Karpas-422 (cell line): ENCODE measurements at places on chromosomes 4 and X. TPM values are rescaled to one million over a fixed set of nuclear protein-coding genes. Genes with fewer than 3 reads are reported as not detected.

Gene FOXR2
- not detected in 2 replicates for total RNA-seq

Gene PARM1
- 37.6 and 65.0 TPM in 2 replicates for total RNA-seq

Gene PDZD4
- not detected in 2 replicates for total RNA-seq

DNA sequence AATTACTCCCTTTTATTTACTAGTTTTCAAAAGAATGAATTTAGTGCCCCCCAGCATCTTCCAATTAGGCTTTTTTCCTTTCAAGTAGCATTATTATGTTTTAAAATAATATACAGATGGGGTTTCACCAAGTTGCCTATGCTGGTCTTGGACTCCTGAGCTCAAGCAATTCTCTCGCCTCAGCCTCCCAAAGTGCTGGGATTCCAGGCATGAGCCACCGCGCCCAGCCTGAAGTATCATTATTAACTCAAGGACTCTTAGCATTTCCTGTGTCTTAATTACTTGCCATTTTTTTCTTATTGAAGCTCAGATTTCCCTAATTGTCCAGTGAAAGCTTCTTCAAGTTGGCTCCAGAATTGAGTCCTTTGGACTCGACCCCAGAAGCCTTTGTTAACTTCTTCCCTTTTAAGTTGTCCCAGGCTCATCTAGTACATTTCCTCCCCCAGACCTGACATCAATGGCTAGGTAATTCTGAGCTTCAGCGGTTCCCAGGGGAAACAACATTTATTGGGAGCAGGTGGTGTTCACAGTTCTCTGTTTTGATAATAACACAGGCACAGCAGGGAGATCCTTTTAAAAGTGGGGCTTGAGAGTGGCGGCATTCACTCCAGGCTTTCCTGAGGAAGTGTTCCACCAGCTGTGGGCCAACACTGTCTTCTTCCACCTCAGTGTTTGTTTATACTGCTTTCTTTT lies 10.0 kb downstream of the SAT1 start:
- H3K4me1 ChIP-seq: peaks cover 4% of the 10 kb centered on the region; the same call in 1 of the 2 replicates
- no peaks in the 10 kb centered on the region for H3K36me3 ChIP-seq
- H3K4me3 ChIP-seq: no peak overlapping the region
- no peak overlapping the region for H3K27ac ChIP-seq

GRCh38 chrX:69031971-69032391 lies 133.3 kb downstream of the PJA1 start:
- no peaks in the 10 kb centered on the region for H3K27me3 ChIP-seq
- no peak overlapping the region for H3K4me3 ChIP-seq
- no peaks in the 10 kb centered on the region for H3K36me3 ChIP-seq
- no peaks in the 10 kb centered on the region for H3K4me1 ChIP-seq

DNA sequence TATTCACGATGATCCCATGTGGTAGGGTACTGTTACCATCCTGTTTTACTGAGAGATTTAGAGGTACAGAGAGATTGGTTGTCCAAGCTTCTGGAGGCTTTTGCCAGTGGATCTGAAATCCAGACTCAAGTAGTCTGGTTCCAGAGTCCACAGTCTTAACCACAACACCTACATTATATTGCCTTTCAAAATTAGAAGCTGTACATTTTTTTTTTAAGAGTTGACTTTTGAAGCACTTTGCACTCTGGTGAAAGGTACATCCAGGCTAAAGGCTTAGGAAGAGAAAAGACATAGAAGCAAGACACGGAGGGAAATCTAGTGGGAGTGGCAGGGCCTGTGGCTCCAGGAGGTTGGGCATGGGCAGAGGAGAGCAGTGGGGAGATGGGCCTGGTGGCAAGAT lies 122.1 kb downstream of the AFF1 start:
- peaks cover 3% of the 10 kb centered on the region; the same call in 1 of the 2 replicates for H3K4me1 ChIP-seq
- no peaks in the 10 kb centered on the region for H3K36me3 ChIP-seq
- DNase-seq: no peak

GRCh38 chr4:10087152-10087791 lies 29.3 kb downstream of the WDR1 start:
- no peaks in the 10 kb centered on the region for H3K27me3 ChIP-seq
- no peak for DNase-seq
- no peak overlapping the region for H3K4me3 ChIP-seq
- no peaks in the 10 kb centered on the region for H3K4me1 ChIP-seq
- H3K36me3 ChIP-seq: peaks cover 12% of the 10 kb centered on the region
